Caudate nucleus (tissue), 63 donors: ENCODE measurements at places on chromosomes 4 and X.

DNA sequence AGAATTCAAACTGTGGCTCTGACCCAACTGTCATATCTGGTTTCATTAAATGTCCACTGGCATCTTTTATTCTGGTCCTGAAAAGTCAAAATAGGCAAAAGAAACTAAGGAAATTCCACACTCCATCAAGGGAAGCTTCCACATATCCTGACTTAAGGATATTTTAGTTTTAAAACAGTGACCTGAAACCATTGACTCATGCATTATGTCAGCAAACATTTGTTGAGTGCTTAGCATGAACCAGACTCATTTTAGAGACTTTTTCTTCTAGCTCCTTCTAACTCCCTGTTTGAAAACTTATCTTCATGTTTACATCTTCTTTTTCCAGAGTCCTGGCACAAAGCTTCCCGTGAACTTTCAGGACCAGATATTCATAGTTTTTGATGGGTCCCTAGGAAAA, 6.9 kb upstream of the CXCL1 start:
- no peak for DNase-seq

DNA sequence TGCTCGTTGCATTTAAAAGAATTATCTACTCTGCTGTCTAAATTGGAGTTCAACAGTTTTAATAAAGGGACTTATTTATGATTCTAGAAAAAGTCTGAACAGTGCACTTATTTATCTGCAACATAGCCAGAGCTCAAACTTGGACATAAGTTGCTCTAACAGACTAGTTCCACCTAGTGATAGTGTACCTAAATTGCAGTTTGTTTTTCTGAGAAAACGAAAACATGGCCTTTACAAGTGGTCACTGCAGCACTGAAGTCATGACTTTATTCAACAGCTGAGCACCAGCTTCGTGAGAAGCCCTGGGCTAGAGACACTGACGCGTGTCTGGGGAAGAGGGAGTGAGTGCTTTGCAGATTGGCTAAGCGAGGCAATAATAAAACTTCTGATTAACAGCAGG, 77.3 kb upstream of the IGSF1 start:
- no peak for DNase-seq

GRCh38 chr4:6551660-6552059, 23.3 kb upstream of the MAN2B2 start:
- no peak for DNase-seq

DNA sequence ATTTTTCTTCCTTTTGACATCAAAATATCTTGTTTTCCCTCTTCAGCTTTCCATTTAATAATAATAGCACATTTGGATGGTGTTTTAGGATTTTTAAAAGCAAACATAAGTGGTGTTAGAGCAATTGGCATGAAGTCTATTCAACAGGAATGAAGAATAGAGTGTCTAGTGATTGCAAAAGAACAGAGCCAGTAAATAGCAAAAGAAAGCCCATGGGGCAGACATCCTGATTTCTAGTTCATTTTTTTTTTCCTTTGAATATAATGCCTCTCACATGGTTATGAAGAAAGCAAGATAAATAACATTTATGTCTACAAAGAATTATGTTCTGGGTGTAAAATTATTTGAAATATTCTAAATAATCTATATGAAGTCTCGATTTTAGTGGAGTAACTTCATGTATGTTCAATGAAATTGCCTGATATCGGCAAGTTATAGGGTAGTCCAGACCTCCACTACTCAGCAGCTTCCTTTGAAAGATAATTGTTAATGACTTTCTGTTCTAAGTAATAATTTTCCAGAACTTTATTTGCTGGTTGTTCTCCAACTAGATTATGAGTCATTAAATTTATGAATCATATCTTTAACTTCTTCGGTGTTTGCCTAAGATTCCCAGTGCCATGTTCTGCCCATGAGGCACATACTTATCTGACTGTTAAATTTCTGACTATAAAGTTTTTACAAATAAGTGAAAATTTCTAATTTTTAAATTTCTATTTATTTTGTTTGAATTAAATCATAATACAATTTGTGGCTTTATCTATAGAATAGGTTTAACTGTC, 587.9 kb downstream of the TLL1 start:
- DNase-seq = no peak

GRCh38 chrX:133053861-133054598, 42.9 kb downstream of the USP26 start:
- no peak for DNase-seq

- DNase-seq = no peak
Observed at GRCh38 chrX:38052096-38052495, 45.7 kb downstream of the SYTL5 start.

DNA sequence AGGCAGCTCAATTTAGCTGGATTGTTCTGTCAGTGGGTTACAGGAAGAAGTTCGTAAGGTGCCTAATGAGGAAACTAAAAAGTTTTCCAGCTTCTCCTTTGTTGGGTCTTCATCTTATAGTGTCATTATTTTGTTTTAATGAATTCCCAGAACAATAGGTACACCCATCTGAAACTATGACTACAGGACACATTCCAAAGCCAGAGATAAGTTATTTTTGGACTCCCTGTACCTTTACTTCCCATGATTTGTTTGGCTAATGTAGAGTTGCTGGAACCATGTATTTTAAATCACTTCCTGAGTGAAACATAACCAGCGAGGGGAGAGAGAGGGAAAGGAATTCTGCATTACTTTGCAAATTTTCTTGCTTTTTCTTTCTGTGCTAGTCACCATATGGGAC, 114.0 kb downstream of the CLCN5 start:
- DNase-seq = no peak
